ENCODE measurements at places on chromosomes 12 and 14.

GRCh38 chr12:71694099-71694820, 8.4 kb downstream of the TMEM19 start:
- no peak for DNase-seq

- no peak for DNase-seq
These were observed 10.3 kb upstream of the LRP1-AS start for GRCh38 chr12:57157588-57158173.

DNA sequence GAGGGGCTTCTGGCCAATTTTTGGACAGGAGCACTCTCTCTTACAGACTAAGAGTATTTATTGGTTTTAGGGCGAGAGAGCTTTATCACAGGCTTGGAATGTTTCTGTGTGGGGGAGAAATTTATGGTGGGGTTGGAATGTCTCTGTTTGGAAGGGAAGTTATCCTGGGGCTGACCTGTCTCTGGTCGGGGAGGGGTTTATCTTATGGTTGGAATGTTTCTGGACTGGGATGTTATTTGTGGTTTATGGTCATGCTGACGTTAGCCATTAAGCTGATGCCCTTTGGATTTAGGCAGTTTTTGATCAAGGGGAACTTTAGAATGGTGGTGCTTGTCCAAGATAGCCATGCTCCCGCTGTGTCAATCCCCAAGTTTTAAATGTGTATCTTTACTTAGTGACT, 614.8 kb downstream of the DIO2 start:
- no peak for DNase-seq

DNA sequence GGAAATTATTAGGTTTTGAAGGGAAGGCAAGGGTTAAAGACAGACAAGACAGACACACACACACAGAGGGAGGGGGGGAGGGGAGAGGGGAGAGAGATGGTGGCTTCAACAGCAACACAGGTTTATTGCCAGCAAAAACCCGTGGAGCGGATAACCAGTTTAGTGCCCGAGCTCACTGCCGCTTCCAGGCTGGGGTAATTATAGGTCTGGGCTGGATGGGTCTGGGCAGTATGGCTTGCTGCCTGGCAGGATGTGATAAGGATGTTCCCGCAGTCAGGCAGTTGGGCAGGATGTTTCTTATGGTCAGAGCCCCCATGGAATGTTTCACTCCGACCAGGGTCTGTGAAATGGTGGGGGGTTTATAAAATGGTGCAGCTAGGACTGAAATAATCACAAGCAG, 4.4 kb upstream of the TDRD9 start:
- DNase-seq, result no peak

DNA sequence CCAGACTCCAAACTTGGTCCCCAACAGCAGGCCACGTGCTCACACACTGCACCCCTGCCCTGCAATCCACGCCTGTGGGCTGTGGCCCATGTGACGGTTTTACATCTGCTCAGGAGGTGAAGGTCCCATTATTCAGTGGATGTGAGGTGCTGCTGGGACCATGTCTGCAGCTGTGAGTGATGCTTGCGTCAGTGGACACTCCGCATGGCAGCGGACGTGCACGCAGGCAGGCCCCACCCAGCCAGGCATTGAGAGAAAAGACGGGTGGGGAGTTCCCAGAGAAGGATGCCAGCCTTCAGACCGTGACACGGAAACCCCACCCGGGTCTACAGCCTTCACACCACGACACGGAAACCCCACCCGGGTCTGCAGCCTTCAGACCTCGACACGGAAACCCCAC, 67.6 kb downstream of the NOC4L start:
- peak; percentile 13 for DNase-seq

All from CD4-positive, alpha-beta T cell treated with Interleukin-4 for 4 hours (primary cell).